HTR-8/SVneo (cell line): ENCODE measurements at places on chromosomes 5 and 9.

DNA sequence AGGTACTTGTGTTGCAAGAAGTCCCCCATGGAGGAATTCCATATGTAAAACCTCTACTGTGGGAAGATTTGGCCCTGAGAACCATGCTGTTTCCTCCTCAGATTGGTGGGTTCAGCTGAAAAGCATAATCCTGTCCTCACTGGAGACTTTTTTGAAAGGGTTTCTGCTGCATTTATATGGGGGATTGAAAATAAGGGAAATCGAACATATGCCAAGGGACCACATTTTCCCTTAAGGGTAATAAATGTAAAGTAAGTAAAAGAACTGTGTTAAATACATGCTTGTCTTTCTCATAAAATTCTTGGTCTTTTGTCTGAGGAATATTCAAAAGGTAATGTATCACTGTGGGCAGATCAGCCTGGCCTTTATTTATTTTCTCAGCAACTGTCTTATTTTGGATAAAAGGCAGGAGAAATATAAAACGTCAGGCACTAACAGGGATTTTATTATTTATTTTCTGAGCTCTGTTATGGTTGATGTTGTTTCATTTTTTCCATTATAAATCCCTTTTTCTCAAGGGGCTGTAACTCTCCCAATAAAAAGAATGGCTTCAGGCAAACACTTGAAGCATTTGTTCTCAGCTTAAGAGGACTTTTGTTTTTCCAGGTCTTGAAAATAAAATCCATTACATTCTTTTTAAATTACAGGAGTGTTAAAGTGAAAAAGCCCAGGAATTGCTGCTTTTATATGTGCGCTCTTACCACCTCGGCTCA lies 131.4 kb downstream of the FGF10 start:
- DNase-seq = no peak

GRCh38 chr9:114771889-114772288 lies 34.0 kb downstream of the TNFSF15 start:
- no peak for DNase-seq

GRCh38 chr9:124188331-124189110 lies 69.2 kb upstream of the NEK6 start:
- no peak for DNase-seq

DNA sequence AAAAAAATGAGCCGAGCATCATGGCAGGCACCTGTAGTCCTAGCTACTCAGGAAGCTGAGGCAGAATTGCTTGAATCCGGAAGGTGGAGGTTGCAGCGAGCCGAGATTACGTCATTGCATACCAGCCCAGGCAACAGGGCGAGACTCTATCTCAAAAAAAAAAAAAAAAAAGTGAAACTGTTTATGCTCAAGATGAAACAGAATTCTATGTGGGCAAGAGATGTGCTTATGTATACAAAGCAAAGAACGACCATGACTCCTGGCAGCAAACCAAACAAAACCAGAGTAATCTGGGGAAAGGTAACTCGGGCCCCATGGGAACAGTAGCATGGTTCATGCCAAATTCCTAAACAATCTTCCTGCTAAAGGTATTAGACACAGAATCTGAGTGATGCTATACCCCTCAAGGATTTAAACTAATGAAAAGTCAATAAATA lies 32.6 kb upstream of the PLAC8L1 start:
- DNase-seq = no peak

GRCh38 chr5:124895236-124895635 lies 148.8 kb upstream of the ZNF608 start:
- DNase-seq = no peak

- no peak for DNase-seq
These were observed 161.2 kb upstream of the PITX1 start for GRCh38 chr5:135195270-135195608.

DNA sequence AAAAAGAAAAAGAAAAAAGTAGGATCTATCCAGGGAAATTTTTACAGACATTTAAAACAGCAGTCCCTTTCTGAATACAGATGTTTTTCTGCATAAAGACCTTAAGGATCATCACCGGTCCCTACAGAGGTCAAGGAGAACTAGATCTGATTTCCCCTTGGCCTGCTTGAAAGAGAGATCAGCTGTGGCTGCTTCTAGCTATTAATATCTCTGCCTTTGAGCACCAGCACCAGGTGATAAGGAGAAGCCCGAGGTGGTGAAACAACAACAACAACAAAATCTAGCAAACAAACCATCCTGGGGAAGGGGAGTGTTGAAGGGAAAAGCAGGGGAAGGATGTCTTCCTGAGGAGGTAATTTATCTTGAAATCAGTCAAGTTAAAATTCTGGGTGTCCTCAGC lies 42.1 kb downstream of the ZNF366 start:
- DNase-seq = no peak

DNA sequence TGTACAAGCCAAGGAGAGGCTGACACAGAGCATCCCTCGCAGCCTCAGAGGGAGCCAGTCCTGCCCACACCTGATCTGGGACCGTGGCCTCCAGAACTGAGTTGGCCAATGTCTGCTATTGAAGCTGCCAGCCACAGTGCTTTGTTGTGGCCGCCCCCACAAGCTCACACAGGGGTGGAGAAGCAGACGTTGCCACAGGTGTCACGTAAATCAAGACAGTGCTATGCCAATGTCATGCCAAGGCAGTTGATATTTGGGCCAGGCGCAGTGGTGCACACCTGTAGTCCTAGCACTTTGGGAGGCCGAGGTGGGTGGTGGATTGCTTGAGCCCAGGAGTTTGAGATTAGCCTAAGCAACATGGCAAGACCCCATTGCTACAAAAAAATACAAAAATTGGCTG lies 17.3 kb upstream of the TERT start:
- no peak for DNase-seq

DNA sequence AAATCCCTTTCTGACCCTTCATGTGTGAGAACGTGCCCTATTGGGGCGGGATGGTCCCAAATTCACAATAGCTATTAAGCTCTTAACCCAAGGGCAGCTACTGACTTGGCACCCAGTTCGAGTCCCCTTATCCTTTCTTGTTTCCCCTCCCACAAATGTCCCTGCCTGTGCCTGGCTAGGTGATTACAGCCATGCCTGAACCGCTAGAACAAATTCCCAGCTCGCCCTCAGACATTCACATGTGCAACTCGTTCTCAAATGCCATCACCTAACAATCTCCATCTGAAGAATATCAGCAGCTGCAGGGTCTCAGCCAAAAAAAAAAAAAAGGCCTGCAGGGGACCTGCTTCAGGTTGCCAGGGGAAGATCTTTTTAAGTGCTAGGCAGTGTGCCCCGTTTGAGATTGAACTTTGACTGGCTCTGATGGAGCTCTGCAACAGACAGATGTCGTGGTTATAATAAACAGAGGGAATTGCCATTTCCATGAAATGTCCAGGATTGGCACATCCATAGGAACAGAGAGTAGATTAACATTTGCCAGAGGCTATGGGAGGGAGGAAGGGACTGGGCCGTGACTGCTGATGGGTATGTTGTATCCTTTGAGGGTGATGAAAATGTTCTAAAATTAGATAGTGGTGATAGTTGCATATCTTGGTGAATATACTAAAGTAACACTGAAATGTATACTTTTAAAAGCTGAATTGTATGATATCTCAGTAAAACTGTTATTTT lies 347.2 kb upstream of the WWC1 start:
- no peak for DNase-seq
